ENCODE measurements at places on chromosomes 1 and 21.

- no peak for DNase-seq
Measured at GRCh38 chr1:76491737-76492136, 375.5 kb upstream of the ST6GALNAC5 start.

- no peak for DNase-seq
Measured at GRCh38 chr1:24349891-24350290, 30.7 kb downstream of the GRHL3 start.

- no peak for DNase-seq
Measured at GRCh38 chr1:202063093-202063492, 52.7 kb downstream of the ELF3 start.

- no peak for DNase-seq
Measured at GRCh38 chr1:116754198-116754977, at the start of gene CD2. Gene CD2 (plus strand): TSS chr1:116754430. CDS start chr1:116754493, 63 bp downstream.

DNA sequence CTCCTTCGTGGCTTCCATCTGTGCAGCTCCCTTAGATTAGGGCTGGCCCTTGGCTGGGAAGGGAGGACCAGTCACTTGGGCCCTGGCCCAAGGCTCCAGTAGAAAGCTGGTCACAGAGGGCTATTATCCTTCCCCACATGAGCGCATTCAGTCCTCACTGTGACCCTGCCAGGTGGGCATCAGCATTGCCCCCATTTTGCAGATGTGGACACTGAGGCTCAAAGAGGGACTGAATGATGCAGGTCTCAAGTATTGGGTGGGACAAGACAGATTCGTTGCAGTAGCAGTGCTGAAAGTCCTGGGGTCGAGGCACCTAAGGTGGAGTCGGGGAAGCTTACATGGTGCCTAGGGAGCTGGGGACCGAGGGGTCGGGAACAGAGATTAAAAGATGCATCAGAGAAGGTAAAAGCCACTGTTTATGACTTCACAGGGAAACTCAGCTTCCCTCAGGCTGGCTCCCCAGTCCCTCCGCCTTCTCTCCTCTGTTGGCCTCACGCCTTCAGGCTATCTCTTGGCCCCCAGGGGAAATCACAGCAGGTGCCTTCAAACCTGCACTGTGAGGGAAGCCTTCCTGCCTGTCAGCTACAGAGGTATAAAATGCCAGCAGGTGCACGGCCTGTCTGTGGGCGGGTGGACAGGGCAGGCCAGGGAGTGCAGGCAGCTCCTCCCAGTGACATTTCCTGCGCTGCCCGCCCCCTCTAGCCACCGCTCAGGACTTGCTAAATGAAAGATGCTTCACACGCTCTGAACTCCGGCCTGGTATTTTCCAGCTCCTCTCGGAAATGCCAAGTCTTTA, 178.4 kb downstream of the GRIK3 start:
- DNase-seq, result no peak

DNA sequence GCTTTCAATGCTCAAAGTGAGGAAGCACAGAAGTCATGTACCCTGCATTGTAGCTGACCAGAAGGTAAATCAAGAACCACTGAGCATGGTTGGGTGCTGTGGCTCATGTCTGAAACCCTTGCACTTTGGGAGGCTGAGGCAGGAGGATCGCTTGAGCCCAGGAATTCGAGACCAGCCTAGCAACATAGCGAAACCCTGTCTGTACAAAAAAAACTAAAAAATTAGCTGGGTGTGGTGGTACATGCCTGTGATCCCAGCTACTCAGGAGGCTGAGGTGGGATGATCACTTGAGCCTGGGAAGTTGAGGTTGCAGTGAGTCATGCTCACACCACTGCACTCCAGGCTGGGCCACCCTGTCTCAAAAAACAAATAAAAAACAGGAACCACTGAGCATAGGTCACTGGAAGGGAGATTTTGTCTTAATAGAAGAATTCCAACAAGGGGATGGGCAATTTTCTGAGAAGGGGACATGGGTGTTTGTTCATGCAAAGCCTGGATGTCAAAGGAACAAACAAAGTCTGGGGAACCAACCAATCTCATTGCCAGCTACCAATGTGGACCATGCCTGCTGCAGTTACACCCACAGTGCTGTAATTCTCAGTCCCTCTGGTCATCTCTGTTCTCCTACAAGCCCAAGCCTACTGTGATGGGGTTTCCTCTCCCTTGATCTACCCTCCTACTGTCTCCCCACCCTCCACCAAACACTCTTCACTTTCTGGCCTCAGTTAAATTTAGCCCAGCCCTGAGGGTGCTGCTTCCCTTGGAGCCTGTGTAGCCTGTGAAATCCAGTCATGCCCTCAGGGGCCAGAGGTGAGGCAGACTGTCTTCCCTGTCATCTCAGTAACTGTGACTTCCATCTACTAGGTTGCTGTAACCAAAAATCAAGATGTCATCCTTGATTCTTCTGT, 47.9 kb downstream of the ELF3 start:
- no peak for DNase-seq

GRCh38 chr1:7781923-7782495, 2.1 kb upstream of the PER3 start:
- DNase-seq, result no peak

- DNase-seq, result no peak
Measured at GRCh38 chr1:27529704-27530018, 39.7 kb upstream of the WASF2 start.

DNA sequence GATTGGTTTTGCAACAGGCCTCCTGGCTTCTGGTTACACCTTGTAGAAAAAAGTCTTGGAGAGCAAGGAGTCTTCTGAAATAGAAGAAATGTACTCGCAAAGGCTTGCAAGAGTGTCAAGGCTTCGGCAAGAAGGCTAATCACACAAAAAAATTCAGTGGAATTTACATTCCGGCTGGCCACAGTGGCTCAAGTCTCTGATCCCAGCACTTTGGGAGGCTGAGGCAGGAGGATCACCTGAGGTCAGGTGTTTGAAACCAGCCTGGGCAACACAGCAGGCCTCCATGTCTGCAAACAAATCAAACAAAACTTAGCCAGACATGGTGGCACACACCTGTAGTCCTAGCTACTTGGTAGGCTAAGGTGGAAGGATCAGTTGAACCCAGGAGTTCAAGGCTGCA, 7.7 kb upstream of the DOP1B start:
- DNase-seq, result no peak

- no peak for DNase-seq
Measured at GRCh38 chr1:151846062-151846568, 6.5 kb upstream of the C2CD4D start.

- DNase-seq, result no peak
Measured at GRCh38 chr1:7535016-7535415, 236.1 kb upstream of the VAMP3 start.

- DNase-seq, result no peak
Measured at GRCh38 chr1:15882665-15883064, 35.2 kb downstream of the SPEN start.

DNA sequence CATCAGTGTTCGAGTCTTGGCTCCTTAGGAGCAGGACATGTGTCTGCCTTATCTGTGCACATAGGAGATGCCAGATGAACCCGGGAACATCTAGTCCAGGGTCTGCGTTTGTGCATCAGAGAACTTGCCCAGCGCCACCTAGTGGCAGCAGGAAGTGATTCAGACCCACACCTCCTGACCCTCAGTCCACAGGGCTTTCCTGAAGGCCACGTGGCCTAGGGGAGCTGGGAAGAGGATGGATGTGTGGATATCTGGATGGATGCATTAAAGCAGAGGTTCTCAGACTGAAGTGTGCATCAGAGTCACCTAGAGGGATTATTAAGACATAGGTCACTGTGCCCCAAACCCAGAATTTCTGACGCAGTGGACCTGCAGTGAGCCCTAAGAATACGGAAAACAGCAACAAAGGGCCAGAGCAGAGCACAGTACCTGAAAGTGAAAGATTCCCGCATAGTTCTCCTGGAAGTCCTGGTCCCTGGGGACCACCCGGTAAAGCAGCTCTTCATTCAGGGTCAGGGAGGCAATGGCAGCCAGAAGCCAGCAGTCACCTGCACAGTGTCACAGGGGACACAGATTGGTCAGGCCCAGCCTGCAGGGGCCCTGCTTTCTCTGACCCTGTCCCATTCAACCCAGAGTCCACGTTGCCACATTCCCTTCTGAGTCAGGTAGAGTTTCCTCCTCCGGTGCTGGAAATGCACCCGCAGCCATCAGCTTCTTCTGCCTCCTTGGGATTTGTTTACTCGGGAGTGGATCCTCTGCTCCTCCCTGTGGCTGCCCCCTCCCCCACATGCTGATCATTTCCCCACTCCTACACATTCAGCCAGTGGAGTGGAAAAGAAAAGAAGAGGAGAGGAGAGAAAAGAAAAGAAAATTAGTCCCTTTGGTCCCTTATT, 37.0 kb downstream of the CAPN8 start:
- DNase-seq, result peak; percentile 36

DNA sequence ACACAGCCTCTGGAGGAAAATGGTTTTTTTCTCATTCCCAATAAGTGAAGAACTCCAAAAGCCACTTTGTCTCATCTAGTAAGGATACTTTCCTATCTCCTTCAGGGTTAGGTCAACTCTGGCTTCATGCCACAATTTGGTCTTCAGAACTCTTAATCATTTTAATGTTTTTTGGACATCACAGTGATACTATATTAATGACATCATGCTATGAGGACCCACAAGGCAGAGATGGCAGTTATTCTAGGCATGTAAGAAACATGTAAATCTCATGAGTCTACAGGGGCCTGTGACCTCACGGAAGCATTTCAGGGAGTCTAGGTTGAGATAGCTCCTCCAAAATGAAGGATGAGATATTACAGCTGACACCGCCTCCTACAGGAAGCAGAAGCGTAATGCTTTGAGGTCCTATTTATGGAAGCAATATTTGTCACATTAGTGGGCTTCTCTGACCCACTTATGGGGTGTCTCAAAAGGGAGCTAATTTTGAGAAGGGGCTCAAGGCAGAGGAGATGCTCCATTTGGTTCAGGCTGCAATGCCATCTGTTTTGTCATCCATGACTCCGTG, 5.0 kb upstream of the GPR137B start:
- DNase-seq, result no peak

DNA sequence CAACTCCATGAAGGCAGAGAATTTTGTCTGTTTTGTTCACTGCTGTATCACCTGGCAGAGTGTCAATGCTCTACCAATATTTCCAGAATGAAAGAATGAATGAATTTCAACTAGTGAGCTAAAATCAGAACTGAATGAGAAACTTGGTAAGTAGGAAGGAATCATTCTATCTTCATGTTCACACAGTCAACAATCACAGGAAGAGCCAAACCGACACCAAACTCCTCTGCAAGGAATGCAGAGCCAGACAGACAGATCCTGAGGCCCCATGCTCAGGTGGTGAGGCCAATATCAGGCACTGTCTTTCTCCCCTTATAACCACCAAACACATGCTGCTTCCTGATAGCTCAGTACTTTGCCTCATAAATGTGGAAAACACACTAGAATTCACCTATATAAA, 139.1 kb downstream of the SLC45A1 start:
- no peak for DNase-seq

GRCh38 chr1:243475966-243476365, 220.1 kb downstream of the SDCCAG8 start:
- DNase-seq, result no peak

- no peak for DNase-seq
Measured at GRCh38 chr1:190429141-190429540, 48.5 kb downstream of the BRINP3 start.

- no peak for DNase-seq
Measured at GRCh38 chr1:27772036-27772931, 735 bp upstream of the STX12 start.

GRCh38 chr1:54406339-54407153, at the start of gene SSBP3:
Gene SSBP3 (minus strand): TSS chr1:54406394.
- DNase-seq, result peak; percentile 93

- no peak for DNase-seq
Measured at GRCh38 chr1:81034291-81034690, 766.4 kb upstream of the ADGRL2 start.

- peak; percentile 83 for DNase-seq
Measured at GRCh38 chr1:109739738-109740614, 862 bp downstream of the GSTM3 start.

DNA sequence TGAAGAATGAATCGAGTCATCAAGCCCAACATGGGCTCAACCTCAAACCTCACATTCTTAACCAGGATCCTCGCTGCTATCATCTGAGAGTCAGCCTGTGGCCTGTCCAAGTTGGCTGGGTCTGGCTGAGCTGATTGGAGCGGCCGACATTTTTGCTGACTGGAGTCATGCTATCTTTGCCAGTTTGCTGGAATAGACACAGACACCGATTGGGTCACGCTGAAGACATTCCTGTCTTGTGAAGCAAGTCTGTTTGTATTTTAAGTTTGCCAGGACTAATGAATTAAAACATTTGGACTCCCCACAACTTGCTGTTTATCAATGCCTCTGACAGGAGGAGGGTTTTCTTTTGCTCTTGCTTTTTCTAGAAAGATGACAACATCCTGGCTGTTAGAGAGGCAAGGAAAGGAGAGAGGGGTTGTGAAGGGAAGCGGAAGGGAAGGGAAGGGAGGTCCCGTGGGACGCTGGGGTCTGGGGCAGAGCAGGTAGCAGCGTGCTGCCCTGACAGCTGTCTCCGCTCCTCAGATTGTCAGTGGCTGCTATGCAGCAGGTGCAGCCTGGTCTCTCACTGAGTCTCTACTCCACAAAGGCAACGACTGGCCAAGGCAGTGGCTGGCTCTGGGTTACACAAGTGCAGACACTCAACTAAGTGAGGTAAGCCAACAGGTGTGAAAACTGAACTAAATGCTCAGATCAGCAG, at the start of gene MAP3K7CL:
TSS of gene MAP3K7CL (plus strand) at position 375 of the 700 bp plus-strand sequence. CDS start 2,701 bp downstream, outside the sequence.
- DNase-seq, result peak; percentile 13

- no peak for DNase-seq
Measured at GRCh38 chr1:23514111-23514679, 16.8 kb downstream of the E2F2 start.

DNA sequence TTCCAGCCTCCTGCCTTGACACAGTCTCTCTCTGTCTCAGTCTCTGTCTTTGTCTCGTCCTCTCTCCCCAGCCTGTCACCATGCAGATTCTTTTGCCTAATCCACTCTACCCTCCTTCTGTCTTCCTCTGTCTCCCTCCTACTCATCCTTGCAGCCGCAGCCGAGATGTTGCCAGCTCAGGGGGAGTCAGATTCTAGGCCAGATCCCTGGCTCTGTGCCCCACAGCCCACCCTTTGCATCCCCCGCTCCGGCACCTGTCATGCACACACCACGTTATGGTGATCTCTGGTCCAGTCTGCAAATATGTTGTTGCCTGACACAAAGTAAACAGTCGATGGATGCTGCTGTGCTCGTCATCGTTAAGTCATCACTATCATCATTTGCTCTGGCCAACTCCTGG, 35.5 kb upstream of the IGSF21 start:
- no peak for DNase-seq

GRCh38 chr21:39452207-39452969, 618 bp downstream of the SH3BGR start:
- no peak for DNase-seq

GRCh38 chr21:24290151-24290833, 1317.0 kb downstream of the MRPL39 start:
- DNase-seq, result peak; percentile 20

GRCh38 chr1:82517586-82517985, 716.9 kb downstream of the ADGRL2 start:
- no peak for DNase-seq

DNA sequence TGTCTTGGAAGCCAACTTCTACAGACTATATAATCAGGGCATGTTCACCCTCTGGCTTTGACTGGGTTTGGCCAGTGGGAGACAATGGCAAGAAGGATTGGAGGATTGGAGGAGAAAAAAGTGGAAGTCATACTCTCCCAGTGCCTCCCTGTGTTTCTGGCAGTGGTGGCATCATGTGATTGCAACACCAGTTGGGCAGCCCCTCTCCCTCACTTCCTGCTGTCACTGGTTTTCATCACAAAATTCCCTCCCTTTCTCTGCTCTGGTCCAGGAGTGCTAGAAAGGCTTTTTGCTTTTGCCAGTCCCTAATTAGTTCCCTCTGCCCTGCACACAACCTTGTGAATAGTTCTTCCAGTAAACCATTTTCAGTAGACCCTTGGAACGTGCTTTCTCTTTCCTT, 3.7 kb upstream of the QSOX1 start:
- DNase-seq, result no peak
